ENCODE measurements at places on chromosomes 4 and X. TPM values are rescaled to one million over a fixed set of nuclear protein-coding genes. Genes with fewer than 3 reads are reported as not detected.

GRCh38 chr4:86414686-86415085 lies 54.8 kb upstream of the MAPK10 start:
- no peak for DNase-seq

GRCh38 chr4:88014386-88014905 lies 7.0 kb downstream of the PKD2 start:
- DNase-seq = no peak

GRCh38 chrX:34809096-34809495 lies 133.5 kb upstream of the FAM47B start:
- no peak for DNase-seq

MAGEC1 gene
- total RNA-seq = not detected

C4orf50 gene
- 0.02 TPM for total RNA-seq

STPG2 gene
- total RNA-seq = 0.15 TPM
